Heart left ventricle (tissue), 16 donors: ENCODE measurements at places on chromosomes 7 and 10. TPM values are rescaled to one million over a fixed set of nuclear protein-coding genes. Genes with fewer than 3 reads are reported as not detected.
A peak's percentile ranks its signal among the peaks of the same experiment; 100 is the strongest.

DNA sequence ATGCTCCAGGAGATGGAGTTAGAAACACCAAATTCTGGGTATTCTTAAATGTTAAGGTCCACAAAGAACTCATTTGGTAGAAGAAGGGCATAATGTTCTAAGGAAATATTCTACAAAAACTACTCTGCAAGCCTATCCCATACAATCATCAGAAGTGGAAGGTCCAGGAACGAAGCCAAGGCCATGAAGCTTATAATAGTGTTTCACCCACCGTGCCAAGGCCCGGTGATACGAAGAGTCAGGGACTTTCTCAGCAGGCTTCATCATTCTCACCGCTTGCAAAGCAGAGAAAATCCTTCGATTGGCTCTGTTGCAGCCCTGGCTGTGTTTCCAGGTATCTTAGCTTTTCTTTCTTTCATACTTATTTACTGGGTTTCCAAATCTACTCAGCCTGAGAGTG is 351.9 kb upstream of the CELF2 start:
- H3K36me3 ChIP-seq = no peaks in the 10 kb centered on the region
- no peak overlapping the region for H3K27ac ChIP-seq
- H3K4me1 ChIP-seq = peaks cover 18% of the 10 kb centered on the region
- no peak overlapping the region for H3K4me3 ChIP-seq
- DNase-seq = peak; percentile 38
- H3K27me3 ChIP-seq = no peaks in the 10 kb centered on the region

- DNase-seq = peak; percentile 81
- H3K4me3 ChIP-seq = no peak overlapping the region
- peaks cover 9% of the 10 kb centered on the region for H3K4me1 ChIP-seq
- no peaks in the 10 kb centered on the region for H3K27me3 ChIP-seq
- no peak overlapping the region for H3K27ac ChIP-seq
These were observed 267.0 kb downstream of the MAD1L1 start for GRCh38 chr7:1965579-1966294.

- H3K36me3 ChIP-seq = no peaks in the 10 kb centered on the region
- H3K4me3 ChIP-seq = no peak overlapping the region
- H3K27ac ChIP-seq = no peak overlapping the region
- H3K4me1 ChIP-seq = no peaks in the 10 kb centered on the region
- no peak for DNase-seq
These were observed 15.3 kb upstream of the PDGFA start for GRCh38 chr7:534959-535358.

DNA sequence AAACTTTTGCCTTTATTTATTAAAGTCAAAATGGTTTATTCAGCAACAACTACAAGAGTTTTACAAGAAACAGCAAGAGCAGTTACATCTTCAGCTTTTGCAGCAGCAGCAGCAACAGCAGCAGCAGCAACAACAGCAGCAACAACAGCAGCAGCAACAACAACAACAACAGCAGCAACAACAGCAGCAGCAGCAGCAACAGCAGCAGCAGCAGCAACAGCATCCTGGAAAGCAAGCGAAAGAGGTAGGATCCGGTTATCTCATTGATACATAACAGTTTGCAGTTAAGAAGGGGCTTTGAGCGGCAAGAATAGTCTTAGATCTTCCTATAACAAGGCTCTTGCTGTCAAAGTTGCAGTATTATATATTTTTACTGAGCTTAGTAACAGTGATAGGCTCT is 215.1 kb downstream of the FOXP2 start:
- H3K4me3 ChIP-seq = no peak overlapping the region
- no peak for DNase-seq
- no peaks in the 10 kb centered on the region for H3K27me3 ChIP-seq
- no peaks in the 10 kb centered on the region for H3K4me1 ChIP-seq
- no peaks in the 10 kb centered on the region for H3K36me3 ChIP-seq
- H3K27ac ChIP-seq = no peak overlapping the region

- no peak overlapping the region for H3K27ac ChIP-seq
- no peak for DNase-seq
- H3K4me3 ChIP-seq = no peak overlapping the region
These were observed 33.4 kb upstream of the COBL start for GRCh38 chr7:51349820-51350545.

Gene POP7
- 25.4 TPM for total RNA-seq

DNA sequence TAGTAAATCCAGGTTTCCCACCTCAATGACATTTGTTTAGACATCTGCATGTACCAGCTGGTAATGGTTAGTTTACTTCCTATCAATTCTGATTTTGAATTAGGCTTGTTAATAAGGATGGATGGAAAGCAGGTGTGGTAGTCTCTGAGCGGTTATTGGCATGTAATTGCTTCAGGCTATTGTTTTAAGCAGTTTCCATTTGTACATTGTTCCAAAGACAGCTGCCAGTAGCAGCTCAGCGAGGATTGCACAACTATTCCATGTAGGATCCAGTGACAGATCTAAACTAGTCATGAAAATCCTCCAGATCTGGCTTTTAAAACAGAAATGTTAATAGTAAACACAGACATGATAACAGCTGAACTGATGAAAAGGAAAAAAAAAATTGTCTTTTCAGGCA is 436.0 kb upstream of the ADARB2 start:
- no peaks in the 10 kb centered on the region for H3K36me3 ChIP-seq
- no peak for DNase-seq
- H3K4me1 ChIP-seq = no peaks in the 10 kb centered on the region
- H3K4me3 ChIP-seq = no peak overlapping the region
- H3K27ac ChIP-seq = no peak overlapping the region

Gene FAM20C
- total RNA-seq = 18.9 TPM

- H3K27me3 ChIP-seq = peaks cover 4% of the 10 kb centered on the region
- DNase-seq = no peak
- H3K36me3 ChIP-seq = no peaks in the 10 kb centered on the region
- H3K4me1 ChIP-seq = peaks cover 7% of the 10 kb centered on the region
- H3K4me3 ChIP-seq = no peak overlapping the region
- no peak overlapping the region for H3K27ac ChIP-seq
These were observed 66.1 kb downstream of the CALML3 start for GRCh38 chr10:5590816-5591215.

Gene GDF2
- not detected for total RNA-seq

GRCh38 chr10:100607439-100607838 is 71.7 kb downstream of the HIF1AN start:
- no peak overlapping the region for H3K27ac ChIP-seq
- no peak for DNase-seq
- no peaks in the 10 kb centered on the region for H3K36me3 ChIP-seq
- H3K4me3 ChIP-seq = no peak overlapping the region
- no peaks in the 10 kb centered on the region for H3K4me1 ChIP-seq

- H3K36me3 ChIP-seq = no peaks in the 10 kb centered on the region
- DNase-seq = no peak
- no peak overlapping the region for H3K27ac ChIP-seq
- H3K4me3 ChIP-seq = no peak overlapping the region
These were observed 41.2 kb upstream of the C1QL3 start for GRCh38 chr10:16562891-16563290.

GRCh38 chr7:37352974-37353948 is 95.4 kb downstream of the ELMO1 start:
- no peaks in the 10 kb centered on the region for H3K27me3 ChIP-seq
- DNase-seq = peak; percentile 34
- no peaks in the 10 kb centered on the region for H3K36me3 ChIP-seq
- H3K4me3 ChIP-seq = peak overlapping the region; percentile 18
- peaks cover 59% of the 10 kb centered on the region for H3K4me1 ChIP-seq

DNA sequence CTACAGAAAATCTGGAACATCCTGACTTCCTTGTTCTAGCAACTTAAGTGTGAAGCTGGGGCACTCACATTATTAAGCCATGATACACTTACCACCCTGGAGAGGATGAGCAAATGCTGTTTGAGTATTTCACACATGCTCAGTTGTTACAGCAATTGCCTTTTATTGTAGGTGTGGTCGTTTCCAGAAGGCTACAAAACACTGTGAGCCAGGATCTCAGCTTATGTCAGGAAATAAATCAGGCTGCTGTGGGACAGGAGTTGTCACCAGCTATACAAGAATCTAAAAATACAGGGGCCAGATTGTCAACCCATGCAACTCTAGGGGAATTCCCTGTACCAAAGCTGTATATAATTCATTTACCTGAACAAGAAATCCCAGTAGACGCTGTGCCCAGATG is 273.3 kb upstream of the SP4 start:
- no peaks in the 10 kb centered on the region for H3K4me1 ChIP-seq
- no peaks in the 10 kb centered on the region for H3K36me3 ChIP-seq
- no peak overlapping the region for H3K4me3 ChIP-seq
- no peak overlapping the region for H3K27ac ChIP-seq
- DNase-seq = no peak

Gene ZNF853
- total RNA-seq = 11.8 TPM

Gene PRF1
- total RNA-seq = 3.6 TPM

GRCh38 chr7:70372768-70373515 is 759.0 kb upstream of the GALNT17 start:
- no peak overlapping the region for H3K27ac ChIP-seq
- no peak for DNase-seq
- H3K4me3 ChIP-seq = no peak overlapping the region
- H3K27me3 ChIP-seq = no peaks in the 10 kb centered on the region
- H3K36me3 ChIP-seq = no peaks in the 10 kb centered on the region

DNA sequence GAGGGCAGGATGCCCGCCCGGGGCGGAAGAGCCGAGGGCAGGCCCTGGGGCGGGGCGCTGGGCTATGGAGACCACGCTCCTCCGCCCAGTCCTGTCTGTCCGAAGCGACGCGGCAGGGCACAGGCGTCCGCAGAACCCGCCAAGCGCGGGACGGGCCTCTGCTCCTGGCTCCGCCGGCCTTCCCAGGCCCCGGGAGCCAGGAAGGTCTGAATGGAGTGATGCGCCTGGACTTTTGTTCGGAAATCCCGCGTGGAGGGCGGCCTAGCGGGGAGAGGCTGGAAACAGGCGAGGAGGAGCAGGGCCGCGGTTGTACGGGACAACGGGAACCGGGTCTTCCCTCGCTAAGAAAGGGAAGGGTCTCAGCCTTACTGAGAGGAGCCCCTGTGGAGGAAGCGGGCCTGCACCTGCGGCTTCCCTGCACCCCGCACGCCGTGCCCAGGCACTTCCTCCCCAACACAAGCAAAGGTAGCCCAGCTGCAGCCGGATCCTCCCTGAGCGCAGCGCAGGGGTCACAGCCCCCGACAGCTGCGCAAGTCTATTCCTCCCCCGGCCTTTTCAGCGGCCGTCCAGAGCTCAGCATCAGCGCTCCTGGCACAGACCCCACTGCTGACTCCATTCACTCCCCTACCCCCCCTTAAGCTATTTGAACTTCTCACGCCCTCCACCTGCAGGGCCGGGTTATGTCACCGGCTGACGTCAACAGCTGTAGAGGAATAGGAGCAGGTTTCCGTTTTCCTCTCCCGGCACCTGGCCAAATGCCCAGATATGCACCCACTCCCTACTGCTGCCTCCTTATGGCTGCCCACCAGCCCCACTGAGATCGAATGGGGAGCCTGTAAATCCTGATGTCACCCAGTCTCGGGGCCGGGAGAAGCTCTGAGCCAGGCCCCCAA is 143.2 kb upstream of the RET start:
- H3K4me3 ChIP-seq = peak overlapping the region; percentile 22
- H3K27me3 ChIP-seq = peaks cover 38% of the 10 kb centered on the region
- no peak overlapping the region for H3K27ac ChIP-seq
- DNase-seq = peak; percentile 48
- peaks cover 12% of the 10 kb centered on the region for H3K4me1 ChIP-seq

DNA sequence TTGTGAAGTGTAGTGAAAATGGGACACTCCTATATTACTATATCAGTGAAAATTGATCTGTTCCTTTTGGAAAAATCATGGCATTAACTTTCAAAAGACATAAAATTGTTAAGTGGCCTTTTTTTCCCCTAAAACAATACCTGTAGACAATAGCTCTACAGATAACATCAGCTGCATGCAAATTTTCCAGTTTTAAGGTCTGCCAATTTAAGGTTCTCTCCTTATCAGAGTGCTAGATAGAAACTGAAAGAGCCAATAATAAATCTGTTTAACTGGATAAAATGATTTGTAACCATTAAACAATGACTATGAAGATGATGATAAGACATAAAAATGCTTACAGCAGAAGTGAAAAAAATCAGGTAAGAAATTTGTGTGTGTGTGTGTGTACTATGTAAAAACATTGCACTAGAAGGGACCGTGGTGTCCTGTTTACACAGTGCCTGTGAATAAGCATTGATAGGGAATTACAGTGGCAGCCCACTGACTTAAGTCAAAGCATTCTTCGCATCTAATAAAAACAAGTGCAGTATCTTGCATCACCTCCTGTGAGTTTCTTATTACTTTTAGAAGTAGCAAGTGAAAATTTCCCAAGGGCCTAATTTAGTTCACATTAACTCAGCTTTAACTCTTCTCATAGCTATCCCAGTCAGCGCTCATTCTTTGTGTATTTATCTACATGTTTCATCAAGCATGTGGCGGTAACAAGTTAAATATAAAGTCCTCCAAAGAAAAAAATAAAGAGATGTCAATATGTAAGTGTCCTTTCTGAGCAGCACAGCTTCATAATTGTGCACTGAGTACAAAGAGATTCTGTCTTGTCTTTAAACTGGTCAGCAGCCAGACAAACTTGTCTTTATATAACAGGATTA is 261.9 kb downstream of the ARL4A start:
- no peaks in the 10 kb centered on the region for H3K4me1 ChIP-seq
- H3K4me3 ChIP-seq = no peak overlapping the region
- H3K27ac ChIP-seq = no peak overlapping the region
- H3K36me3 ChIP-seq = no peaks in the 10 kb centered on the region
- no peak for DNase-seq

Gene NDUFB2
- 476 TPM for total RNA-seq

Gene SFTPA2
- total RNA-seq = not detected

- no peak for DNase-seq
- H3K4me3 ChIP-seq = no peak overlapping the region
- H3K27ac ChIP-seq = no peak overlapping the region
- H3K4me1 ChIP-seq = no peaks in the 10 kb centered on the region
- H3K36me3 ChIP-seq = no peaks in the 10 kb centered on the region
These were observed 290.3 kb upstream of the NFE2L3 start for GRCh38 chr7:25861601-25862260.

- DNase-seq = no peak
- H3K27ac ChIP-seq = no peak overlapping the region
- no peak overlapping the region for H3K4me3 ChIP-seq
- no peaks in the 10 kb centered on the region for H3K27me3 ChIP-seq
These were observed 77.8 kb upstream of the PDK4 start for GRCh38 chr7:95674101-95674500.

- no peaks in the 10 kb centered on the region for H3K27me3 ChIP-seq
- no peak overlapping the region for H3K27ac ChIP-seq
- no peak overlapping the region for H3K4me3 ChIP-seq
- H3K36me3 ChIP-seq = no peaks in the 10 kb centered on the region
These were observed 95.7 kb downstream of the BICC1 start for GRCh38 chr10:58608351-58608750.

DNA sequence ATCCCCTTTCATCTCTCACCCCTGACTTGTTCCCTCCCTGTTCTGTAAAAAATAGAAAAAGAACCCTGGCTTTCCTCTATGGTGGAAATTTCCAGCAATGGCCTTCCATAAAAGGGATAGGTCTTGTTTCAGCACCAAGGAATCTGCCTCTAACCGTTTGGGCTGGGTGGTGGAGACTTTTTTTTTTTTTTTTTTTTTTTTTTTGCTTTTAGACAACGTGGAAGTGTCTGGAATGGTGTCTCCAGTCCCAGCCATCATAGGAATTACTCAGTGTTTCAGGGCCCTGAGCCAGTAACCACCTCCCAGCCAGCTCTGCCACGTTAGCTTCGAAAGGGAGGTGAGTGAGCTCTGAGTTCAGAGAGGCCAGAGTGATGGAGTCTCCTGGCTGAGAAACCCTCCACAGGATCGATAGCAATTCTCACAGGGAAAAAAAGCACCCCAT is 97.3 kb upstream of the COL1A2 start:
- no peaks in the 10 kb centered on the region for H3K4me1 ChIP-seq
- H3K27ac ChIP-seq = peak overlapping the region; percentile 52
- no peaks in the 10 kb centered on the region for H3K27me3 ChIP-seq
- peak overlapping the region; percentile 11 for H3K4me3 ChIP-seq
- H3K36me3 ChIP-seq = no peaks in the 10 kb centered on the region

GRCh38 chr10:72228318-72228751 is 12.3 kb upstream of the ASCC1 start:
- H3K36me3 ChIP-seq = peaks cover 74% of the 10 kb centered on the region
- no peaks in the 10 kb centered on the region for H3K27me3 ChIP-seq
- DNase-seq = no peak
- peak overlapping the region; percentile 46 for H3K27ac ChIP-seq
